NCI-H187 treated with DMSO at 0.1 percent for 48 hours (cell line): ENCODE measurements at places on chromosomes 3 and 15.

DNA sequence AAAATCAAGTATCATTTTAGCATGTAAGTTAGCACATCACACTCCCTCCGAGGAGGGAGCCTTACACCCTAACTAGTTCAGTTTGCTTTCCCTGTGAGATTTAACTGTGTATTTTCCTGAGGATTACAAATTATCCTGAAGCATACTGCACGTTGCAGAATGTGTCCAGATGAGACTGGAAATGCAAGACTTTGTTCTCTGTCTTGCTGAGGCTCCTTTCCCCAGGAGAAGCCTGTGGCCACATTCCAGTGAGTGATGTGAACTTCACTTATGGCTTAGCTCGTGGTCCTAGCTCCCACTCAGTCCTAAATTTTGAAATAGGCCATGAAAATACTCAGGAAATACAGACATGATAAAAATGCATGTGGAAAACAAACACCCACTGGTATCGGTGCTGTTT lies 23.7 kb downstream of the PDZRN3 start:
- no peak for DNase-seq

DNA sequence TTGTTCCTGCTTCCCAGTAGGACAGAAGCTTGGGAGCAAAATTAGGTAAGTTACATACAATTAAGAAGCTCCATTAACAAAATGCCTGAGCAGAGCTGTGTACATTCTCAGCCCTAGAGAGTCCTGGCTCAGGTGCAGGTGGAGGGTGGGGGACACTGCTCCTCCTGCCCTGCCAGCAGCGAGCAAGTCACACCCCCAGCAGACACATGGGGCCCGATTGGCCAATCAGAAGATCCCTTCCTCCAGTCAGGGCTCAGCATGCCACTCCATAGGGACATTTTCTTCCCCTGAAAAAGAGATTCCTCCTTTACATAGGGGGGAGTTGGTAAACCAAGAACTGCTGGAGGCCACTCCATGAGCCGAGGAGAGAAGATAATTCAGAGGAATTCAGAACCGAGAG lies 62.1 kb downstream of the PLXNA1 start:
- DNase-seq = no peak

DNA sequence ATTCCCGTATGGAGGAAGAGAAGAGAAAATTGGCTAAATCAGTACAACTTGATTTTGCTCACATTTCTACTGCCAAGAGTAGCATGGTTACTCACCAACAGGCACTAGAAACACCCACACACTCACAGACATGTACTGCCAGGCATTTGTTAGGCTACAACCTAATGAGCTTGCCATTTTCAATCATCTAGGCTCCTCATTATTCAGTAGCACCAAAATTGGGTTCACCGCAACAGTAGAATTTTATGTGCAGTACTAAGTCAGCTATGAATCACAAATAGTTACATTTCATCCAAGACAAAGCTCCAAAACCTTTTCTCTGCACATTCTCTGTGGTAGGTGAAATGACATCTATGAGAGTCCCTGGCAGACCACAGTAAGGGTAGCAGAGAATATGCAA lies 15.0 kb upstream of the THUMPD3 start:
- no peak for DNase-seq

DNA sequence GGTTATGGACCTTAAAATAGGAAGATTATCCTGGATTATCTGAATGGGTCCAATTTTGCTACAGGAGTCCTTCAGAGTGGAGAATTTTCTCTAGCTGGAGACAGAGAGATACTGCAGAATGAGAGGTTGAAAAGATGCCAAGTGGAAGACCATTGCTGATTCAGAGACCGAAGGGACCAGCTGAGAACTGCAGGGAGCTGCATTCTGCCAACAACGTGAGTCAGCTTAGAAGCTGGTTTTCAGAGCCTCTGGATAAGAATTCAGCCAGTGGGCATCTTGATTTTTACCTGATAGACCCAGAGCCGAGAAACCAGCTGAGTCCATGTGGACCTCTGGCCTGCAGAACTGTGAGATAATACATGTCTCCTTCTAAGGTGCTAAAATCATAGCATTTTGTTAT lies 234.0 kb downstream of the NR2F2 start:
- no peak for DNase-seq
